ENCODE measurements at places on chromosomes 5 and 9.

- DNase-seq: no peak
Measured at GRCh38 chr9:112711050-112711689, 6.7 kb downstream of the INIP start.

- no peak for DNase-seq
Measured at GRCh38 chr9:124266139-124266825, 8.5 kb downstream of the NEK6 start.

DNA sequence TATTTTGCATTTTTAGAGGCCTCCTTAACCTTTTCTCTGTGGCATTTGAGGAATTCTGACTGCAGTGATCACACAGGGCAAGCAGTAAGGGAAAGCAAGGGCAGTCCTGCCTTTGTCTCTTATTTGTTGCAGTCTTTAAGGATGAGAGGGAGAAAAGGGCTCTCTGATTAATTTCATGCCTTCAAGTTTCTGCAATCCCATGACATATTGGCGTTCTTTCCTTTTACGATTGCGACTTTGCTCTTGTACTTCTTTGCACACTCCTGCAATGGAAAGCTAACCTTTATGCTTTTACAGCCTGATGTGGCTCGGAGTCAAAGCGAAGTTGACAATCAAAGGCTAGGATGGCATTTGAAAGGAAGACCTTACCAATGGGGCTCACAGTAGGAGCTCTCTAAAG, 698.4 kb downstream of the DNAH5 start:
- no peak for DNase-seq

DNA sequence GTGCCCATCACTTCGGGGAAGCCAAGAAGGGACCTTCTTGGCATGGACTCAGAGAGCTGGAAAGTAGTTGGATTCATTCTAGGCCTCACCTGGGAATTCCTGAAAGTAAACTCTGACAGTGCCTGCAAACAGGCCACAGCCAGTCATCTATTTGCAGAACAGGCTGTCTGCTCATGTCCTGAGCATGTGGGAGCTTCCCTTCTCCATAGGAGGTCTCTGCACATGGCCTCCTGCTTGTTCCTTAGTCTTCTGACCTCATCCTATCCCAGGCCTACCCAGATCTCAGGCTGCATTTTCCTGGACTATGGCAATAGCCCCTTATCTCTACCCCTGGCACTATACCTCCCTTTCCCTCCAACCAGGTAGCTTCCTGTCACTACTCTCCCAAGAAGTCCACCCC, 67.2 kb upstream of the FSTL4 start:
- DNase-seq: peak; percentile 31

DNA sequence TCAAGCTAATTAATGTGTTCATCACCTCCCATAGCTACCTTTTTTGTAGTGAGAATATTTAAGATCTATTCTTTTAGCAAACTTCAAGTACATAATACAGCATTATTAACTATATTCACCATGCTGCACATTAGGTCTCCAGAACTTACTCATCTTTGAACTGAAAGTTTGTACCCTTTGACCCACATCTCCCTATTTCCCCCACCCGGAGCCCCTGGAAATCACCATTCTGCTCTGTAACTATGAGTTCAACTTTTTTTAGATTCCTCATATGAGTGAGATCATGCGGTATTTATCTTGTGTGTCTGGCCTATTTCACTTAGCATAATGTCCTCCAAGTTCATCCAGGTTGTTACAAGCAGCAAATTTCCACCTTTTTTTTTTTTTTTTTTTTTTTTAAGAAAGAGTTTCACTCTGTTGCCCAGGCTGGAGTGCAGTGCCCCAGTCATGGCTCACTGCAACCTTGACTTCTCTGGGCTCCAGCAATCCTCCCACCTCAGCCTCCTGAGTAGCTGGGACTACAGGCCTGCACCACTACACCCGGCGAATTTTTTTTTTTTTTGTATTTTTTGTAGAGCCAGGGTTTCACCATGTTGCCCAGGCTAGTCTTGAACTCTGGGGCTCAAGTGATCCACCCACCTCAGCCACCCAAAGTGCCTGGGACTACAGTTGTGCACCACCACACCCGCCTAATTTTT, 100.4 kb upstream of the SAP30L start:
- DNase-seq: no peak

DNA sequence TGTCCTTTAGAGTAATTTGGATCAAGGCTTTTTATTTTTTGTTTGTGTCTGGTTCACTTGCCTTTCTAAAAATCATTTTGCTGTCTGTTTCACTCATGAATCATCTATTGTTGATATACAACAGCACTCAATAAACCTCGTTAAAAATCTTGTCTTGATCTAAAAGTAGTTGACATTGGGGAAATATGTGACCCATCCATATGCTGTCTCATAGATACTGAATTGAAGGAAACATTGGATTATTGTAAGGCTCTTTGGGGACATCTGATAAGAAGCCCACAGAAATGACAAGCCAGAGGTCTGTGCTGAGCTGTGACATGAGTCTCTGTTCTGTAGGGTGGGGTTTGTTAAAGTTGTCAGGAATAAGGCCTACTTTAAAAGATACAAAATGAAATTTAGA, 208.0 kb downstream of the PDZD2 start:
- DNase-seq: no peak
